Germinal center (tissue), 1 donor: ENCODE measurements at places on chromosomes 4 and X.

- DNase-seq: no peak
Measured at GRCh38 chr4:2802618-2803531, 10.0 kb downstream of the SH3BP2 start.

DNA sequence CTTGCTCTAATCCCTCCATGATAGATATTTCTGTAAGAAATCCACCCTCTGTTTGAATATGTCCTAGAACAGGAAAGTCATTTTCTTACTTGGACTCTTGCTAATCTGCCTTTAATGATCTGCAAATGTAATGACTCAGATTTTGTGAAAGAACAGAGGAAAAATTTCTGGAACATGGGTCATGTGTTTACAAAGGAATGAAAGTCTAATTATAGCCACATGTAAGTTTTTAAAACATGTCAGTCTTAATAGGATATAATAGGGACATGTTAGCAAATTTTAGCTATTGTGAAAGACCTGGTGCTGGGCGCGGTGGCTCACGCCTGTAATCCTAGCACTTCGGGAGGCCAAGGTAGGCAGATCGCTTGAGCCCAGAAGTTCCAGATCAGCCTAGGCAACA lies 47.6 kb downstream of the GRK4 start:
- DNase-seq: no peak

- DNase-seq: no peak
Measured at GRCh38 chr4:7819446-7819845, 120.2 kb downstream of the AFAP1 start.

GRCh38 chrX:68396953-68397352 lies 36.3 kb downstream of the OPHN1 start:
- DNase-seq: no peak

GRCh38 chrX:46687619-46688018 lies 71.3 kb downstream of the SLC9A7 start:
- DNase-seq: no peak

GRCh38 chr4:151428346-151428745 lies 19.4 kb downstream of the FHIP1A start:
- DNase-seq: no peak

GRCh38 chrX:142076633-142077032 lies 128.5 kb downstream of the MAGEC2 start:
- no peak for DNase-seq

DNA sequence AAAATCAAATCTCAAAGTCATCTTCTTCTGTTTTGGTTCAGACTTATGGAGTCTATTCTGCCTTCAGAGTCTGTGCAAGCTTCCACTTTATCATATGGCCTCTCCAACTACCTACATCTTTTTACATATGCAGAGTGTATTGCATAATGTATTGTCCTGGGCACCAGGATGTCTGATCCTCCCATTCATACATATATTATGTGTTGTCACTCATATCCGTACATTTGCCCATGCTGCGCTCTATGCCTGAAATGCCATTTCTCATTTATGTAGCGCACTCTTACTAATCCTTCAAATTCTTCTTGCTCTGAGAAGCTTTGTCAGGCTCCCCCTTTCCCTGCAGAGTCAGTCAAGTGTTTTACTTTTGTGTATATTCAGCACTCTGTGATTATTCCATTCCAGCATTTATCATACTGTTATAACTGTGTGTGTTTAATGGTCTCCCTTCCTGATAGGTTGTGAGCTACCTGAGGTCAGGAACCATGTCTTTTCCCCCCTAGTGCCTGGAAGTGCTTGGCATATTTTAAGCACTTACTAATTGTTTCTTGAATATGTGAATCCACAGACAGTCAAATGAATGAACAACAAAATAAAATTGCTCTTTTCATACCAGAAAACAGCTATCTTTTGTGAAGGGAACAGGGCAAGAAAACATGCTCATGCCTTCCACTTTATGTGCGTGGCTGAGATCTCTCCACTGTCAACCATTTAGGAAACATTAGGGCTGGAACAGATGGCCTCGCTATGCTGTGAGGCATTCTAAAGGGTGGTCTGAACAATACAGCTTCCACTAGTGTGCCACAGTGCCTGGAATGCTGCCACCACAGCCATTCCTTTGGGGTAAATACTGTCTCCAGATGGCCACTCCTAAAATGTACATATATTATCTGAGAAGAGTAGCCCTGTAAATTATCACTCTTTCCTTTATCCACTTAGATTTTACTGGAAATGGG lies 81.8 kb downstream of the GLUD2 start:
- DNase-seq: no peak

- peak; percentile 36 for DNase-seq
Measured at GRCh38 chr4:3767570-3768288, 1.5 kb downstream of the ADRA2C start.

GRCh38 chr4:183855323-183856190 lies 49.5 kb upstream of the STOX2 start:
- DNase-seq: no peak

GRCh38 chrX:15570145-15570544 lies 30.6 kb downstream of the ACE2 start:
- no peak for DNase-seq

DNA sequence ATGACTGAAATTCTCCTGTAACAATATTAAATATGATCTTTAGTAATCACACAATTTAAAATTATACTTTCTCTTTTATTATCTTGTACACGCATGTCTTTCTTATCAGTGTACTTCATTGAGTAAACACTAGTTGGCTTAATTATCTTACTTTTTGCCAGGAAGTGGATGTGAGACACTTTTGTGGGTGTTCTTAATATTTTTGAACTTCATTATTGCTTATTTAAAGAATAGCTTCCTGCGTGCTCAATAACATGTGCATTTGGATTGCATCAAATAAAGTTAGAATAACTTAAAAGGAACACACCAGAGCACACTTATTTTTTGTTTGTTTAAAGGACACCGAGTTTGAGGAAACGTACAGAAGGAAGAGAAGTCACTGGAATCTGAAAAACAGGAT lies 128.5 kb upstream of the VEGFC start:
- no peak for DNase-seq

GRCh38 chrX:153460826-153461225 lies 9.6 kb downstream of the HAUS7 start:
- peak; percentile 32 for DNase-seq

DNA sequence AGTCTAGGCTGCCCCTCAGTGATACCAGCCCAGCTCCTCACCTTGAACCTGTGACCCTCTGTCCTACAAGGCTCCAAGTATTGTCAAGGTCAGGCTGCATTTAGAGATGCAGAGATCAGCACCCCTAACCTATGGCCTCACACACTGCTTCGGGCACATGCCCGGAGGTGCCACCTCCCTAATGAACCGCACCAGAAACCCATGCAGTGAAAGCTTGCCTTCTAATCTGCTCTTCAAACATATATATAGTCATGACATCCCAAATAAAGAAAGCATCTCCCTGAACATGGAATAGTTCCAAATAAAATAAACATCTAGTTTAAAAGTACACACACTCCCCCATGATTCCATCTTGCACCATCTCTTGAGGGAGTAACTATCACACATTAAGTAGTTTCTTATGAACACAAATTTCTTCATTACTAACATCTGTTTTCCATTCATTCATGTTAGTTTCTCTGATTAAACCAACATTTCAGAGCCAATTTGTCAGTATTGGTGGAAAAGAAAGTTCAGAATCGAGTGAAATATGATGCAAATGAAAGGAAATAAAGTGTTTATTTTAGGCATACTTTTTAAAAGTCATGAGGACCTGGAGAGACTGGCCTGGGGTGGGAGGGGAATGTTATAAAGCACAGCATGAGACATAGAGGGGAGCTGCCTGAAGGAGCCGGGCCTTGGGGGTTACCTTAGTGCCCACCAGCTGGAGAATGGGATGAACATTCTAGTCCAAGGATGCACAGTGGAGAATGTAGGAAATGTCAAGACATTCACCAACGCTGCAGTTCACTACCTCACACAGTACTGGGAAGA lies 19.2 kb downstream of the CC2D2A start:
- no peak for DNase-seq

- DNase-seq: no peak
Measured at GRCh38 chr4:8412288-8412687, 28.2 kb downstream of the ACOX3 start.

GRCh38 chrX:82816562-82816961 lies 691.5 kb upstream of the POU3F4 start:
- no peak for DNase-seq

GRCh38 chr4:187887906-187888305 lies 107.7 kb upstream of the ZFP42 start:
- DNase-seq: no peak

GRCh38 chr4:66649236-66649635 lies 896.1 kb downstream of the CENPC start:
- no peak for DNase-seq

DNA sequence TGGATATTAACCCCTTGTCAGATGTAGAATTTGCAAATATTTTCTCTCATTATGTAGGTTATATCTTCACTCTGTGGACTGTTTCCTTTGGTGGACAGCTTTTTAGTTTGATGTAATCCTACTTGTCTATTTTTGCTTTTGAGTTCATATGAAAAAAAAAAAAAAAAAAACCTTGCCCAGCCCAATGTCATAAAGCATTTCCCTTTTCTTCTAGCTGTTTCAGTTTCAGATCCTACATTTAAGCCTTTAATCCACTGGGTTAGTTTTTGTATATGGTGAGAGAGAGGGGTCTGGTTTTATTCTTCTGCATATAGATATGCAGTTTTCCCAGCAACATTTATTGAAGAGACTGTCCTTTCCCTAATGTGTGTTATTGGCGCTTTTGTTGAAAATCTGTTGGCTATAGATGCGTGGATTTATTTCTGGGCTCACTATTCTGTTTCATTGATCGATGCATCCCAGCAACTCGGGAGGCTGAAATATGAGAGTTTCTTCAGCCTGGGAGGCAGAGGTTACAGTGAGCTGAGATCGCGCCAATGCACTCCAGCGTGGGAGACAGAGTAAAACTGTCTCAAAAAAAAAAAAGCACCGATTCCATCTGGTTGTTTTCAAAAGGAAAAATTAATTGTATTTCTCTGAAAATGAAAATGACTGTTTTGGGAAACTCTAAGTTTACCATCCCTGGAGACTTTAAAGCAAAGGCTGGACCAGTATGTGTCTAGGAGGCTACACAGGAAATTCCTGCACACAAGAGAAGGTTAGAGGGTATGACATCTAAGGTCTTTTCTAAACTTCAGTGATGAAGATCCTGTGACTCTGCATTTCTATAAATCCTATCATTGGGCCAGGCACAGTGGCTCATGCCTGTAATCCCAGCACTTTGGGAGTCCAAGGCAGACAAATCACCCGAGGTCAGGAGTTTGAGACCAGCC lies 35.6 kb downstream of the STEEP1 start:
- peak; percentile 6 for DNase-seq

- DNase-seq: no peak
Measured at GRCh38 chr4:113446019-113446418, 315.5 kb downstream of the CAMK2D start.

DNA sequence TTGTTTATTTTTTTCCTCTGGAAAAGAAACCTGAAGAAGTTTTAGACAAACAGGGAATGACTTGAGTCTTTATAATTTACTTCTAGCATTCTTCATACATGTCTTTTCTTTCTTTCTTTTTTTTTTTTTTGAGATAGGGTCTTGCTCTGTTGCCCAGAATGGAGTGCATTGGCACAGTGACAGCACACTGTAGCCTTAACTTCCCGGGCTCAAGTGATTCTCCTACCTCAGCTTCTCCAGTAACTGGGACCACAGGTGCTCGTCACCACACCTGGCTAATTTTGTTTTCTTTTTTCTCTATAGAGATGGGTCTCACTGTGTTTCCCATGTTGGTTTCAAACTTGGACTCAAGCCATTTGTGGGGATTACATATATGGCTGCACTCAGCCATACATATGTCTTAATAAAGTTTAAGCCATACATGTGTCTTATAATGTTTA lies 71.8 kb downstream of the RAPGEF2 start:
- DNase-seq: no peak
